DMS79 treated with DMSO at 0.1 percent for 48 hours (cell line): ENCODE measurements at places on chromosomes 5 and 9.
A peak's percentile ranks its signal among the peaks of the same experiment; 100 is the strongest.

GRCh38 chr9:127903557-127904475 is 4.4 kb upstream of the ST6GALNAC6 start:
- no peak for DNase-seq

- no peak for DNase-seq
Measured at GRCh38 chr5:140977003-140977402, 10.7 kb downstream of the PCDHAC2 start.

- no peak for DNase-seq
Measured at GRCh38 chr5:35668794-35669193, 51.1 kb downstream of the SPEF2 start.

GRCh38 chr9:14298601-14299022 is 15.3 kb downstream of the NFIB start:
- DNase-seq: peak; percentile 83

DNA sequence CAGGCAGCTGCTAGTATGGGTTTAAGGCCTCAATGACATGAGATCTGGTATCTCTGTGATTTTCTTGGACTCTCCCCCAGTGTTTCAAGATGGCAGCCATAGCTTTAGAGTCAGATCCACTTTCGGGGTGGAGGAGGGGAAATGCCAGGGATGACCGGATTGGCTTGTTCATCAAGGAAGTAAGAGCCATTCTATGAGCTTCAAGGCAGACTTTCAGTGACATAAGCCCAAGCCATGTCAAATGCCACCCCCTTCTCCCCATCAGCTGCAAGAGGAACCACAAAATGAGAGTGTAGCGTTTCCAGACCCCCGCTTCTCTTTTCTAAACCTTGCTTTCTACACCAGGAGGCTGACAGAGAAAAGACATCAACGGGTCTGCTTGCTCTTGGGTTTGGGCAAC is 271.8 kb downstream of the PSAT1 start:
- no peak for DNase-seq

- no peak for DNase-seq
Measured at GRCh38 chr9:69519470-69520240, 152.5 kb downstream of the APBA1 start.
